Forelimb muscle (tissue), 1 donor: ENCODE measurements at places on chromosomes 13 and 19.

DNA sequence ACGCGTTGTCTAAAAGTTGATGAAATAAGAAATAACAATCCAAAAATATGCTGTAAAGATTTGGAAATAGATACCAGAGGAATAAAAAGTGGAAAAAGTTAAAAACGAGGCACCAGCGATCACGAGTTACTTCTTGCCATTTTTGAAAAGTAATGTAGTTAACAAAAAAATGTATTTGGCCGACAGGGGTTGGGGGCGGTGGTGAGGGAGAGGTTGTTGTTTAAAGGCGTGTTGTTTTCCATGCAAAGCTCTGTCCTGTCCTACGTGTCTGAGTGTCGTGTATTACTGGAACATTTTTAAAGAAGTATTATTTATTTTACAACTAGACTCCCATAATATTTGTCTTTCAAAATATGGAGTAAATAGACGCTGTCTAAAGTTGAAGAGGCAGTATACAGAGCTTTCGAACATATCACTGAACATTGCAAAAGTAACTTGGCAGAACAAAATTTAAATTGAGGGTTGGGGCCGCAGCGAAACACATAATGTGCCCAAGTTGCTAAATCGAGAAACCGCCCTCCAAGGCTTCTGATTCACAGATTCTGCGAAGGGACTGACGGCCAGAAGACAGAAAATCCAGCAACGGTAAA lies 823 bp downstream of the FBXO17 start:
- DNase-seq = no peak

GRCh38 chr19:41932259-41932719 lies 4.0 kb upstream of the ERFL start:
- DNase-seq = no peak

- DNase-seq = no peak
Observed at GRCh38 chr13:94878602-94879165, 166.3 kb upstream of the SOX21 start.

DNA sequence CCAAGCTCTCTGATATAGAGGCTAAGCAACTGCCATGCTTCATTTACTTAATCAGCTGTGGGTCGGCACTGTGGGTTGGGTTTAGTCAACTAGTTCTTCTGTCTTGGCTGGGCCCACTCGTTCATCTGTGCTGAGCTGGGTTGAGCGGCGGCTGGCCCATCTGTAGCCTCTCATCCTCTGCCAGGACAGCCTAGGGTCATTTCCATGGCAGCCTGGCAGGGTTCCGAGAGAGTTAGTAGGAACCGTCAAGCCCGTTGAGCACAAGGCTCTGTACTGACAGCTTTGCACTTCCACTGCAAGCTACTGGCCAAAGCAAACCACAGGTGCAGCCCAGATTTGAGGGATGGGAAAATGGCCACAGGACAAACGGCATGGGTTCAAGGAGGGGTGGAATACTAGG lies 6.6 kb upstream of the ZNF835 start:
- DNase-seq = no peak

DNA sequence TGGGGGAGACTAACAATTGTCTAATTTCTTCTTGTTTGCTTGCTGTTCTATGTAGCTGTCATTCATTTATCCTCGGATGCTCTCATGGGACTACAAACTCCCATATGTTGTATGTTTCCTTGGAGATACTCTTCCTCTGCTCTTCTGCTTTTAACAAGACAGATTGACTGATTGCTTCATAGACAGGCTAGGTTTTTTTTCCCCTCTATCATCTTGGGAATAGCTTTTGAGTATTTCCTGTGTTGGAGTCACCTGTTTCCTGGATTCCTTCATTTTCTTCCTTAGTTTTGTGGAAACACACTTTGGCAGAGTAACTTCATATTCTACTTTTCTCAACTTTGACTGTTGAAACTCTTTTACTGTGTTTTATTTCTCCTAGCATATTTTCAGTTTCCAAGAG lies 27.6 kb downstream of the EDNRB start:
- DNase-seq = no peak

- no peak for DNase-seq
Observed at GRCh38 chr13:101757446-101758039, 305.1 kb downstream of the ITGBL1 start.

DNA sequence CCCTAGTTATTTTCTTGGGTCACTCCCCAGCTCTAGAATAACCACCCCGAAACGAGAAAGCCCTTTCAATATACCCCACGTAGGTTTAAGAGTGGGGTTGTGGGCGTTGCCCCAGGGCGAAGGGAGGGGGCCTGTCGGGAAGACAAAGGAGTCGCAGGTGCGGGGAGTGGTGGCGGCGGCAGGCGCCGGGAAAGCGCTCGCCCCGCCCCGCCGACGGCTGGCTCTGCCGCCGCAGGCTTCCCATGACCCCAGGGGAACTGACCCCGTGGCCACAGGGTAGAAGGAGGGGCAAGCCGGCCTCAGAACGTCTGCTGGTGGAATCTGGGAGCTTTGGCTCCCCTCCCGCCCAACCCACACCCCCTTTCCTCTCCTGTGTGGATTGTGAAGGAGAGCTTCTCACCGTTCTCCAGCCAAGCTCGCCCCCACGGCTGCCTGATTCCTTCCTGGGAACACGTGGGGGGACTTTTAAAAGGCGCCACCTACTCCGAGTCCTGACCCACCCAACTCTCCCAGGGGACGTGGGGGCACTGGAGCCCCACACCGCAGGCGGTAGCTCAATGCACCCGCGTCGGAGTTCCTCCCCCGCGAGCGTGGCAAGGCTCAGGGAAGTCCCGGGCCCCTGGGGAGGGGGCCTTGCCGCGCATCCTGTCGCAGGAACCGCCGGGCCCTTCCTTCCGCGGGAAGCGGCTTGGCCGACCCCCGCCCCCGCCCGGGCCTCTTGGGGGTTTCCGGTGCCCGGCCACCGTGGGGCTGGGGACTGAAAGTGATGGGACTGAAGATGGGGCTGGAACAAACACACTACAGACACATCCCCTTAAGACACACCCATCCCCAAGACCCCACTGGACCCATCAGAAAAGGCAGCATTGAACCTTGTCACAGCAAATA lies 5.5 kb downstream of the IER2 start:
- no peak for DNase-seq

GRCh38 chr13:52378312-52378711 lies 27.7 kb downstream of the THSD1 start:
- DNase-seq = no peak

DNA sequence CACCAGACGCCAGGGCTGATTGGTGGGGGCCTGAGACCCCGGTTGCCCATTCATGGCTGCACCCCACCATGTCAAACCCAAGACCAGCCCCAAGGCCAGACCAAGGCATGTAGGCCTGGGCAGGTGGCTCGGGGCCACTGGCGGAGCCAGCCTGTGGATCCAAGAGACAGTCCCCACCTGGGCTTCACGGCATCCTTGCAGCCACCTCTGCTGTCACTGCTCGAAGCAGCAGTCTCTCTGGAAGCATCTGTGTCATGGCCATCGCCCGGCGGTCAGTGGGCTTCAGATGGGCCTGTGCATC lies 3.8 kb upstream of the TEKTIP1 start:
- no peak for DNase-seq

DNA sequence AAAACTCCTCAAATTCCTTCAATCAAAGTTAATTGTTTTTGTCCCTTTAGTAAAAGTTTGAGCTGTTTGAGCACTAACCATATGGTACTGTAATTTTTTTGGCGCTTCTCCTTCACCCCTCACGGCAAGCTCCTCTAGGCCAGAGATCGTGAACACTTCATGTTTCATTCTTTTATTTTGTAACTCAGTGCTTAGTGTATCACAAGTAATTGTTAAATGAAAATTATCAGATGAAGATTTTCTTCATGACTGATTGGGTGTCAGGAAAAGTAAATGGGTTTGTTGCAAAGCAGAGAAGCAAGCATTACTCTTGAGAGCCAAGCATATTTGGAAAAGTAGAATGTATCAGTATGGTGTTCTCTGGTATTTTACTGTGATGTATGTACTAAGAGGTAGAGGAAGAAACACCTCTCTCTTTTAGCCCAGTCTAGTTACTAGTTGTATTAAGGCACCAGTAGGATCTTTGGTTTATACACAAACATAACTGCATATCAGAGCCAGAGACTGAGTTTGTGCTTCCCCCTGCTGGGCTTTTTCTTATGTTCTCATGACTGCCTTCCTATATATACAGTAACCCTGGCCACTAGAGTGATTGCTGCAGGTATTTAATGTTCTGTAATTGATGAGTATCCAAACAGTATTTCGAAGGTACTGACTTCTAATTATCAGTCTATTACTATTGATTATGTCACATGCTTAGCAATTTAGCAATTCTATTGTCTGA lies 202.3 kb upstream of the KLHL1 start:
- no peak for DNase-seq

DNA sequence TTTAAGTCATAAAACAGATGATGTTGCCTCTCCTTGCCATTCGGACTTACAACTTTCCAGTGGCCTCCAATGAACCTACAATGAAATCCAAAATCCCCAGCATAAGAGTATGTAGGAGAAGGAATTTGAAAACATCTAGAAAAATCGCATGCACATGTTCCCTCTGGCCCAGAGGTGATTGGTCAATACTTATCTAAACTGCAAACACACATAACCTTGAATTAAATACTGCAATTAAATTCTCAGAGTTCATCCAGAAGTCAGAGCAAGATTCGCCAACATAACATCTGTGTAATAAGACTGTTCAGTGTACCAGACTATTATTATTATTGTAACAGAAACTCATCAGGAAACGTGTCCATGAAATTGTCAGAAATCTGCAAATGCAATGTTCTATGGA lies 82.2 kb upstream of the USP29 start:
- DNase-seq = no peak

- no peak for DNase-seq
Observed at GRCh38 chr19:5360003-5360780, 19.6 kb upstream of the PTPRS start.

DNA sequence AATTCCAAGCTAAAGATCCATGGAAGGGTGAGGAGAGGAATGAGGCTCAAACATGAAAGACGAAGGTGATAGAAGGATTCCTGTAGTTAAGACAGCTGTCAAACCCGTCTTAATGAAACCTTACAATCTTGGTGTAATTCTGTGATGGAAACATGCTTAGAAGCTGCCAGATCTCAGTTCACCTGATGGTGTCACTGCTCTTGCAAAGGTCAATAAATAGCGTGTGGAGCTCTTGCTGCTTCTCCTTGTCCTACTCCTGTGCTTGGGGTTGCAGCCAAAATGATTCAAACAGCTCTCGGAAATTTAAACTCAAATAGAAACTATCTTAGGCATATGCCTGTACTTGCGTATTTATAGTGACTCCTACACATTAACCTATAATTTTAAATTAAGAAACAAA lies 1705.0 kb downstream of the OLFM4 start:
- no peak for DNase-seq

DNA sequence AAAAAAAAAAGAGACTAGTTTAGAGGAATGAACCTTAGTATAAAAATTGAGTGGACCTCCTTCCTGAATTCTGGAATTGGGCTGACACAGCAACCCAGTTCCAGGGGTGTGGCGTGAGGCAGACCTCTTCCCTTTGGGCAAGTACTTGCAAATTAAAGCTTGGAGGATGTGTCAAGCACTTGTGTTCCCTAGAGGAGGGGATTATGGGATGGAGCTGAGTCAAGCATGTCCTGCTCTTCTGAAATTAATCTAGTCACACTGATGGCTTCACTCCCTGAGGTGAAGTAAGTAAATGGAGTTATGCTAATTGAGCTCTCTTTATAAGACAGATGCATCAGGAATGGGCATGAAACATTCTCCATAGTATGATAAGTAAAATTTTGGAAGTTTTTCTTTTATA lies 107.7 kb upstream of the HTR2A start:
- DNase-seq = no peak

DNA sequence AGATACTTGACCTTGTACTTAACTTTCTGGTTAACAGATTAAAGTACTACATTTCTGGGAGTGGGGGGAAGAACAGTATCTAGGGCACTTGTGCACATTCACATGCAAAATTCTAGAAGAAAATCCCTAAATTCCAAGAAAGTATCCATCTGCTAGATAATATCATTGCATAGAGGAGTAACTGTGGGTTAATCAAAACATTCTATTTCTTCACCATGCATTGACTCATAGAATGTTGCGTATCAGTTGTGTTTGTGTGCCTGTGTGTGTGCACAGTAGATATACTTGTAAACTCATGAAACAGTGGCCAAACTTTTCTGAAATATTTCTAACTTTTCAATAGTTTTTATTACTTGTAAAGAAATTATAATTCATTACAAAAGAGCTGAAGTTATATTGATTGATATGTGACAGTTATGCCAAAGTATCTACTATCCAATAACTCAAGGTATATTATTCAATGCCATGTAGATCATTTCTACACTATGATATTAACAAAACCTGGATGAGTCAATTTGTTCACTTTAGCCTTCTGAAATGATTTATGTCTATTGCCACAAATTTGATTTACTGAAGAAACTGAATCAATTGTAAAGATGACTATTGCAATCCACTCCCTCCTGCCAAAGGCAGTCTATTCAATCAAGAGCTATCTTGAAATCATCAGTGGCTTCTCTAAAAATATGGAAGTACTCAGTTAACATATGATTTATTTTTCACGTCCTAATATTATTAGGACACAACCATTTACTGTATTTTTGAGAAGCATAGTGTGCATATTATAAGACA lies 756.7 kb upstream of the ARGLU1 start:
- DNase-seq = no peak

DNA sequence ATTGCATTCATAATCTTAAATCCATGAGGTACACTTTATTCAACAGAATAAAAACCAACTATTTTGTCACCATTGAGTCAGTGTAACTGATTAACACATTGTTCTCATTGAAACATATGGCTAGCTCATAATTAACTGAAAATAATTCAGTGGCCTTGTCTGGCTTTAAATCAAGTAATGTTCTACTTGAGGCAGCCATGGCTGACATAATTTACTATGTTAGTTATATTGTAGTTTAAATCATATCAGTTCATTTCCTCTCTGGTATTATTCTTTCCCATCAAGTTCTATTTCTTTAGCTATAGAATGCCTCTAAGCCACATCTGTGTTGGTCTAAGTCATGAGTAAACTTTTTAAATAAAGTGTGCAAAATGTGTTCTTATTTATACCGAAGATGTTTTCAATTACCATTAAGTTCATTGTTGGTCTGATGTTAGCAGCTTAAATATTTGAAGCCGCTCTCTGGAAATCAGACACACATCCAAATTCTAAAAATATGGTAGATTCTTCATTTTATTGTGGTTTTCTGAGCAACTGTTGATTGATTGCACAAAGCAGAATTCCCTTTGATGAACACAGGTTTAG lies 393.7 kb downstream of the GPC6 start:
- no peak for DNase-seq

DNA sequence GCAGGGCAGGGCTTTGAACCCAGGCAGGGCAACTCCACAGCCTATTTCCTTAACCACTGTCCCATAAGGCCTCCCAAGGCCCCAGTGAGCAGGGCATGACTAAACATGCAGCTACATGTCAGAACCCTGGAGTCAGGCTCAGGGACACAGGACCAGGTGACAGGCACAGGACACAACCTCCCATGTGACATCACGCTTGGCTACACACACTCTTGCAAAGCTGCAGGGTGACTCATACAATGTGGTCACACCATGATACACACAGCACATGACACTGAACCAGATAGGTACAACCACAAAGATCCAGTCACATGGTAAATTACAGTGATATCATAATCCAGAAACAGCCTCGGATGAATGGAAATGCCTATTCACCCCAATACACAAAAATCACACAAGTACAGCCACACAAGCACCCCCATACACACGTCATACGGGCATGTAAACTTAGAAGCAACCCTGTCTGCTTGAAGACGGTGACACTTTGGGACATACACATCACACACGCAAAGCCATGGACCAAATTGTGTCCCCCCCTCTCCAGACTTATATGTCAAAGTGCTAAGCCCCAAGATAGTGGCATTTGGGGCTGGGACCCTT lies 14.5 kb downstream of the KLK4 start:
- DNase-seq = no peak

GRCh38 chr13:96629331-96629730 lies 364.9 kb downstream of the OXGR1 start:
- DNase-seq = no peak
